T-helper 2 cell (primary cell): ENCODE measurements at places on chromosomes 4 and X.

- DNase-seq: no peak
Measured at GRCh38 chr4:23866450-23867075, 23.3 kb downstream of the PPARGC1A start.

- no peak for DNase-seq
Measured at GRCh38 chr4:114588305-114588704, 10.3 kb upstream of the UGT8 start.

DNA sequence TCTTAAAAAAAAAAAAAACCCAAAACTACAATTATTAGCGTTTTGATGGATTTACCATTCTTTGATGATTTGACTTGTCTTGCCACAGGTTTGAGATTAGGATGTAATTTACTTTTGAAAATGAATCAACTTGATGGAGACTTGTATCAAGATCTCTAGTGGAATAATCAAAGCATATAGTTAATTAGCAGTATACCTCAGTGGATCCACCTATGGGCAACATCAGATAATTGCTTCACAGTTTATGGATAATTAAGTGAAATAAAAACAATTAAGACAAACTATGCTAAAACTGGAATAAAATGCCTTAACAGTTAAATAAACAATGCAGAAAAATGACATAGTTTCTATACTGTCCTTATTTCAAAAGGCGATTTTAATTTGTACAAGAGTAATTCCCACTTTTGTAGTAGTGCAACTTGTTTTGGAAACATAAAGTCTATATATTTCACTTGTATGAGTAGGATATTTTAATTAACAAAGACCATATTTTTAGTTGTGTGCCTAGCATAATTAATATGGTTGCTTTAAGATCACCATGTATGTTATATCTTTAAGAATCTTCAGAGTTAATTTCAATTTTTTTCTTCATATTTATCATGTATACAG is 4.2 kb downstream of the CPEB2 start:
- DNase-seq: peak; percentile 57

GRCh38 chrX:125711103-125711502 is 391.4 kb downstream of the TEX13C start:
- no peak for DNase-seq

DNA sequence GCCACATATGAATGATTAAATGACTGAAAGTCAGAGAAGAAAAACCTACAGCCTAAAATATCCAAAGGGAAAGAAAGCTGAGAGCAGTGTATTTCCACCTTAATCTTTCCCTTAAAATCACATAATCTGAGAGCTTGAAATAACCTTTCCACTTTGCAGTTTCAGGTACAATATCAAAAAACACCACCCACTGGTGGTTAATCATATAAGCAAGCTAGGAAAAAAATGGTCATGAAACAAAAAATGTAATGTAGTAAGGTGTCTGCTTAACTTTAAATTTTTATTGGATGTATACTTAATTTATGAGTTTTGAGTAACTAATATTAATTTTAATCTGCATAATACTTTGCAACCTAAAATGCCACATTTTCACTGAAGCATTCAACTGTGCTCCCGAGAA is 3.2 kb downstream of the PRDM5 start:
- no peak for DNase-seq

DNA sequence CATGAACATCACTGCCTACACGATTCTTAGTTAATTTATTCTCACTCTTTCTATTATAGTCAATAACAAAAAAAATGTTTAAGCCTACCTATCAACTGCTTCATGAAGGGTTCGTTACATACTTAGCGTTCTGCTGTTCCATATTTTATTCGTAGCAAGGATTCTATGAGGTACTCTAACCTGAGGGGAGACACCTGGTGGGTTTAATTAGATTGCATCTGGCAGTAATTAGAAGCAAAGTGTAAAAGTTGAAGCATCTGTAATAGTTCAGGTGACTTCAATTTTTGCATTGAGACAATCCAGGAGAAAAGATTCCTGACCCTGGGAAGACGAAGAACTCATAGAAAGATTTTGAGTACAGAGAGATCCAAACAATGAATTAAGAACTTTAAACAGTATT is 1655.8 kb upstream of the TENM3 start:
- DNase-seq: no peak

DNA sequence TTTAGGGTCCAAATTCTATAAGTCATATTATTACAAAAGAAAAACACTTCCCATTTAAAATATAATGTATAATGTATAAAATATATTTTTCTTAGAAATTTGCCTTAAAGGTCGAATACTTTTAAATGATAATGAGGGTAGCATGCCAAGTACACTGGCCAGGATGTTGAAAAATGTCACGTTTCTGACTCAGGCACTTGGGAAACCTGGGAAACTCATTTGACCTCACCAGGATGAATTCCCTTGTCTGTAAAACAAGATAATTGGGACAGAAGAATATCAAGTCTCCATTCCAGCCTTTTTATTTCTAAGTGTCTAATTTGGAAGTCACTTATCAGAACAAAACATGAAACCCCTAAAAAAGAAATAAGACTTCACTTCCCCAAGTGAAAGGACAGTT is 3.4 kb upstream of the SLC39A8 start:
- DNase-seq: no peak

DNA sequence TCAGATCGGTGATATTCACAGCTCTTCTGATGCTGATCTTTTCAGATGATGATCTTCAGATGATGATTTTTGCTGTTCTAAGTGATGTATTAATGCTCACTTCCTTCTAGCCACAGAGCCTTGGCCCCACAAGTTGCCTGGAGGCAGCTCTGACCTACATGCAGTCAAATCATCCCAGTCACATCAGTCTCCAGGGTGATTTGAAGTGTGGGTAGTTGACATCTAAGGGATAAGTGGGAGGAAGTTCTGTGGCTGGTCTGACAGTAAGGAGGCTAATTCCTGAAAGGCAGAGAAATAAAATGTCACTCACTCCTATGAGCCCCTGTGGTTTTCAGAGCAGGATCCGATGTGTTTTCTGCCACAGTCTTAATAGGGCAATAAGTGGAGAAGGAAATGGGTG is 79.8 kb upstream of the RPL34 start:
- DNase-seq: no peak
